ENCODE measurements at places on chromosomes 6 and 20.

GRCh38 chr6:169604076-169604475 lies 97.8 kb downstream of the WDR27 start:
- DNase-seq: no peak

DNA sequence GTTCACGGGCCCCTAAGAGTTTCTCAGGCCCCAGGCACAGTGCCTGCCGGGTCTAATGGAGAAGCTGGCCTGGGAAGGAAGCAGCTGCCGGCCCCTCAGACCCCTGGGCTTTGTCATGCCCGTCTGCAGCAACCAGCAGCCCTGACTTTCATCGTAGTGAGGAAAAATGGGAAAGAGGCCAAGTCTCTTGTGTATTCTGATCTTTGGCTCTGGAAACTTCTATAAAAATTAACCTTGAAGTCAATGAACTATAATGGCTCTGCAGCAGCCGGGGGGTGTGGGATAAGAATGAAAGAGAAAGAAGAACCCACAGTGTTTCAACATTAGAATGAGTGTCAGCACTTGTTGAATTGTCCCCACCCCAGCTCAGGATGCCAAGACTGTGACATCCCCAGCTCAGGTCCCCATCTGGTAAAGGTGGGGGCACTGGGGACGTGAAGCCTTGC lies 12.9 kb downstream of the TGM2 start:
- DNase-seq: peak; percentile 78

GRCh38 chr20:62195075-62195405 lies 12.2 kb downstream of the MTG2 start:
- no peak for DNase-seq

GRCh38 chr20:53940907-53941545 lies 129.4 kb downstream of the BCAS1 start:
- peak; percentile 67 for DNase-seq

DNA sequence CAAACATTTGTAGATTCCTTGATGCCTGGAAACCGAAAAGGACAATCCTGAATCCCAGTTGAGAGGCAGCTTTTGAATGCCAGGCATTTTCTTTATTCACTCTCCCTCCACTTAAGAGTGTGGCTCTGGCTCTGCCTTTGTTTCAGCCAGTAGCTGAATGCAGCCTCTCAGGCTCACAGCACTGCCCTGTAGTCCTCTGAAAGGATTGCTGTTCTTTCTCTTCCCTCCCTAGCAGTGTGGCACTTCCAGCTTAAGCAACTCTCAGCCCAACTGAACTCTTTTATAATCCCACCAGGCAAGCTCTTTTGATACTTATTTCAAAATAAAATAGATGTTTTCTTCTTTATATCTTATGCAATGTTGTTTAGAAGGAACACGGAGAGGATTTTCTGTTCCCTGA lies 415.6 kb downstream of the GJA1 start:
- DNase-seq: no peak

GRCh38 chr20:58918621-58919020 lies 62.4 kb upstream of the NELFCD start:
- DNase-seq: peak; percentile 61

DNA sequence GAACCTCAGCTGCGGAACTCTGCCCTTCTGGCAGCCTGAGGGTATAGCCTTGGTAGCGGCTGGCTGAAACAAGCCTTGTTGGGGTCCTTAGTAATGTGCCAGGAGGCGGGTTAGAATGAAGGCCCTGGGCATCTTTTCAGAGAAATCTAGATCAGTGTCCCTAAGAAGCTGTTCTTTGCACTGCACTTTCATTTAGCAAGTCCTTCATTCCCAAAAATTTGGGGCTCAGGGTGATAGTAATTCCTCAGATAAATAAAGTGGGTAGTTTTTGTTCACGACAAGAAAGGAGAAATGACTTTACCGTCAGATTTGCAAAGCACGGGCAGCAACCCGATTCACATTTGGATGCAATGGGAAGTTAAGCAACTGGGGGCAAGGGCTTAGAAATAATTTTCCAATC lies 3.2 kb downstream of the INSM1 start:
- no peak for DNase-seq

GRCh38 chr20:5024982-5025381 lies 23.7 kb upstream of the SLC23A2 start:
- peak; percentile 17 for DNase-seq

DNA sequence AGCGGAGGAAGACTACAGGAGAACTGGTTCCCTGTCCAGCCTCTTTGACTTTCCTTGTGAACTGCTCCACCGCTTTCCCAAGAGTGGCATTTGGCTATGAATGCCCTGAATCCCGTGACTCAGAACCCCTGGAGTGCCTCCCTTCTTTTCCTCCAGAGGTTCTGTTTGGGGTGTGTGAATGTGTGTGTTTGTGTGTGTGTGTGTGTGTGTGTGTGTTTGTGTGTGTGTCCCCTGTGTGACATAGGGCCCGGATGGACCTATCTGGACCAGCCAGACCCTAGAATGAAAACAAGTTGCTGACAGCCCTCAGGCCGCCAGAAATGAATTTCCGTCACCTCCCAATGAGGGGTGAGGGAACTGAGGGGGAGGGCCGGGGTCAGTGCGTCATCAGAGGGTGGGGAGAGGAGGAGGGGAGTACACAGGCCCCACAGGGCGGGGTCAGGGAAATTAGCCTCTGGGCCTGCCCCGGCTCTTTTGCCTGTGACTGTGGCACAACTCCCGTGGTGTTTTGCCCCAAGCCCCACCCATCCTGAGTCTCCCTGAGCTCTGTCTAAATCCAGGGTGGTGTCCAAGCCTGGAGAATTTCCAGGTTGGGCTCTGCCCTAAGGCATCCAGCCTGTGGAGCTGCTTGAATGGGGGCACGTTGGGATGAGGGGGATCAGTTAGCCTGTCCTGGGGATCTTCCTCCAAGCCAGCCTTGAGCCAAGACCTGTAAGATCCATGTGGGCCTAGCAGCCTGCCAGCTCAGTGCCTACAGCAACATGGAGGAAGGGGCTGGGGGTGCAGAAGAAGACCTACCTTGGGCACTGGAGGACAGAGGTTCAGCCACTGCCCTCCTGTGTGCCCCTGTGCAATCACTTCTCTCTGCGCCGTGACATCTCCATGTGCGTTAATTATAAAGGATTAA lies 15.2 kb upstream of the MRPS18A start:
- no peak for DNase-seq

- no peak for DNase-seq
Observed at GRCh38 chr20:57124800-57125517, 141.5 kb downstream of the BMP7 start.

- no peak for DNase-seq
Observed at GRCh38 chr6:95230071-95230740, 347.1 kb upstream of the MANEA start.

DNA sequence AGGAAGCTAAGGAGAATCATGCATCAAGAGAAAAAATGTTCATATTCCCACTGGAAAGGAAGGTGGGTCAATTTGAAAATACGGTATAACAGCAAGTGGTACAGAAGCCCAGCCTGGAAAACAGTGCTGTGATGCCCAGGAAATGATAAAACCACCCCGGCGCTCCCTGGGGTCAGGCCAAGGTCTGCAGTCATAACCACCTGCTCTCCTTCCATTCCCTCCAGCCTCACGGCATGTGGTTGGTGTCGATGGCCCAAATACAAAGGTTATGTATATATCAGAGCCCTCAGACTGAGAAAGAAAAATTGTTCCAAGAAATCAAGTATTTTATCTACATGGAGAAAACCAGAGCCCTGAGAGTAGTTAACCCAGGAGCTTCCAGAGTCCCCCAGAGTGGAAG lies 208.1 kb upstream of the CDYL start:
- no peak for DNase-seq

DNA sequence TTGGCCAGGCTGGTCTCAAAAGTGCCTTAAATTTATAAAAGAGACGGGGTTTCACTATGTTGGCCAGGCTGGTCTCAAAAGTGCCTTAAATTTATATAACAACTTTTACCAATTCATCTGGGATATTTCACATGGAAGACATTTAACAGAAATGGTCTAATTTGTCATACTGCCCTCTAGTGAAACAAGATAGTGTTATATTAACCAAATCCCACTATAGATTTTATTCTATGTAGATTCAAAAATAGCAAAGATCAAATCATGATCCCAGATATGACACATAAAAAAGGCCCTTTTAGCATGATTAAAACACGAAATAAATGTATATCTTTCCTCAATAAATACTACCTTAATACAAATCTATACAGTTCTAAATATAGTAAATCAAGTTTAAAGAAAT lies 102.8 kb upstream of the TFAP2D start:
- no peak for DNase-seq

GRCh38 chr20:55513954-55514353 lies 491.4 kb downstream of the CBLN4 start:
- no peak for DNase-seq

- no peak for DNase-seq
Observed at GRCh38 chr6:36128073-36128472, 2.2 kb upstream of the MAPK13 start.
